ENCODE measurements at places on chromosomes 16 and 17.

DNA sequence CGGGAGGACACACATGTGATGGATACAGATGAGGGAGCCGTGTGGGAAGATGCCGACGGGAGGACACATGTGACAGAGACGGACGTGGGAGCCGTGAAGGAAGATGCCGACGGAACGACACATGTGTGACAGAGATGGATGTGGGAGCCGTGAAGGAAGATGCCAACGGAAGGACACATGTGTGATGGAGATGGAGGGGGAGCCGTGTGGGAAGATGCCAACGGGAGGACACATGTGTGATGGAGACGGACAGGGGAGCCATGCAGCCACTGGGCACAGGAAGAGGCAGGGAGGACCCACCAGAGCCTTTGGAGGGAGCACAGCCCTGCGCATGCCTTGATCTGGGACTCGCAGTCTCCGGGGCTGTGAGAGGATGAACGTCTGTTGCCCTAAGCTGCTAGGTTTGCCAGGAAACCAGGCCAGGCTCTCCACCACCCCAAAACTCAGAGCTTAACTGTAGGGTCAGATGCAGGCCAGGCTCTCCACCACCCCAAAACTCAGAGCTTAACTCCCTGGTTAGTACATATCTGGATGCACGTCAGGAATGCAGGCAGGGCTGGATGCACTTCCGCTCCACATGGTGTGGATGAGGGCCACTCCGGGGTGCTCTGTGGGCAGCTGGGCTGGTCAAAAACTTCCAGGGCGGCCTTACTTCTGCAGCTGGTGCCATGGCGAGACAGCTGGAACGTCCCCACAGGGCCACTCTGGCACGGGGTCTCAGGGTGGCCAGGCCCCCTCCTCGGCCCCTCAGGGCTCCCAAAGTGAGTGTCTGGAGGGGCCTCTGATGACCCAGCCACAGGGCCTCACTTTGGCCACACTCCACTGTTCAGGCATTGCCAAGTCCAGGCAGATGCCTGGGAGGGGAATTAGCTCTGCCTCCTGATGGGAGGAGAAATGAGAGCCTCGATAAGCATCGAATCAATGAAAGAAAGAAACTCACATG lies 47.7 kb upstream of the ZNF469 start:
- DNase-seq = no peak

DNA sequence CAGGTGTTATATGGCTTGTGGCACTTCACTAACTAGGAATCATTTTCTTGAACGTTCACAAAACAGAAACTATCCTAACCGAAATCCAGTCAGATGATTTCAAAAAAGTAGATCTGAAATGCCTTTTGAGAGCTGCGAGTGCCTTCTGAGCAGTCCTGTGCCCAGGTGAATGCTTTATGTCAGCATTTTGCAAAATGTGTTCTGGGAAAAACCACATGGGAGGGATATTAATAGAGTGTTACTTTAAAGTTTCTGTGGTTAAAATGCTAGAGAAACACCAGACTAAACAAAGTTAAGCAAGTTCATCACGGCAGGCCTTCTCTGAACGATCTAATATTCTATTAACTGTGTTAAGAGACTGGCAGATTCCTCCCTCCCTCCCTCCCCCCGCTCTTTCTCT lies 15.8 kb upstream of the RGS9 start:
- no peak for DNase-seq

DNA sequence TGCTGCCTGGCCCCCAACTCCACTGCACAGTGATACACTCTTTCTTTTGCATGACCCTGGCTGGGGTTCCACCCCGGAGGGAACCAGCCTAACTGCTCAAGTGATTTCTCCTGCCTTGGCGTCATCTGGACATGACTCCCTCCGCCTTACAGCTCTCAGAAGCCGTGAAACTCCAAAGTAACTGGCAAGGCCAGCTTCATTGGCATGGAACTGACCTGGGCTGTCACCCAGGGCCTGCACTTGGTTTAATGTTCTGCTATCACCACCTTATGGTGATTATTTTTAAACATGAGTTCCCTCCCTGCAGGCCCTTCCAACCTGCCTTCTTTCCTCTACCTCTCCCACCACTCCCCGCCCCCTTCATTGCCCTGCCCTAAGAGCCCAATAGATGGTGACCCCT lies 139.7 kb upstream of the CDH5 start:
- DNase-seq = no peak

- DNase-seq = no peak
These were observed 110.2 kb upstream of the ELAC2 start for GRCh38 chr17:13127921-13128602.

DNA sequence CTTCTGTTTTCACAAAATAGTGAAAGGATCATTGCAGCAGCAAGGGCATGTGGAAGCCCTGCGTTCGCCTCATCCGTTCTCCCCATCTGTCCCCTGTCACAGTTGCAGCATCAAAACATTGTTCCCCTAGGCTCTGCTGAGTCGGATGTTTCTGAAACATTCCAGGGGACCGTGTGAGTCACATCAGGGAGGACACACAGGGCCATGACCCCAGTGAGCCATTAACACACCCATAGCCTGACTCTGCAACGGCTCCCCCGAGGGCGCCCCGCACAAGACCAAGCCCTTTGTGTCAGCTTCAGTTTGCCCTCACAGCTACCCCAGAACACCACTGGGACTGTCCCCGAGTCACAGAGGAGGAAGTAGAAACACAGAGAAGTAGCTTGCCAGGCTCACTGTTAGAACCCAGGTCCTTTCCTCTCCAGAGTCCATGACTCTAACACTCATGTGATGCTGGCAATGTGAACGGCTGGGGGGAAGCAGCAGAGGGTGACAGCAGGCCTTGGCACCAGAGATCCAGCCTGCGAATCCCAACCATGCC lies 63.3 kb upstream of the HSBP1 start:
- no peak for DNase-seq

- DNase-seq = no peak
These were observed 27.7 kb downstream of the NECAB2 start for GRCh38 chr16:83995754-83996153.

GRCh38 chr16:2086106-2086742 lies 38.4 kb downstream of the TSC2 start:
- no peak for DNase-seq

- no peak for DNase-seq
These were observed 460.6 kb downstream of the CDH8 start for GRCh38 chr16:61575617-61576016.

DNA sequence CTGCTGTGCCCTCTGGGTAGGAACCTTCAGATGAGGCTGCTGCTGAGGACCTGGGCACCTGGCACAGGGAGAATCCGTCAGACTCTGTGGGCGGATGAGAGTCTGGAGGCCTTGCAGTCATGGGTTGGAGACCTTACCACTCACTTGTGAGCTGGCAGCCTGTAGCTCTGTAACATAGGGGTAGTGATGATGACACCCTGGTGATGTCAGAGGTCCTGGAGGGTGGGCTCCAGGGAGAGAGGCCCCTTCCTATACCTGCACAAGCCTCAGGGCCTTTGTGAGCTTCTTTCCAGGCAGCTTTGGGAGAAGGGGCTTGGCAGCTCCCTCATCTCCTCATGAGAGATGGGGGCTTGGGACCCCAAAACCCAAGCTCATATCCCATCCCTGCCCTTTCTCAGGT lies 1.6 kb downstream of the MIEF2 start:
- DNase-seq = no peak

DNA sequence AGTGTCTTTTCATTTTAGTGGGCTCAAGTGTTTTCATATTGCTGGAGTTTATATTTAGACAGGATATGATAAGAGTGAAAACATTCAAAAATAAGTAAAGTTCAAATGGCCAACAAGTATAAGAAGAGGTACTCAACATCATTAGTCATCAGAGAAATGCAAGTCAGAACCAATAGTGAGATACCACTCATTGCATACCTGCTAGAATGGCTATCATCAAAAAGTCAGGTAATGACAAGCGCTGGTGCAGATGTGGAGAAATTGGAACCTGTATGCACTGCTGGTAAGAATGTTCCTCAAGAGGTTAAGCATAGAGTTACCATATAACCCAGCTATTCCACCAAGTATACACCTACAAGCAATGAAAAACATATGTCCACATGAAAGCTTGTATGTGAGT lies 87.8 kb downstream of the WNT3 start:
- DNase-seq = no peak

DNA sequence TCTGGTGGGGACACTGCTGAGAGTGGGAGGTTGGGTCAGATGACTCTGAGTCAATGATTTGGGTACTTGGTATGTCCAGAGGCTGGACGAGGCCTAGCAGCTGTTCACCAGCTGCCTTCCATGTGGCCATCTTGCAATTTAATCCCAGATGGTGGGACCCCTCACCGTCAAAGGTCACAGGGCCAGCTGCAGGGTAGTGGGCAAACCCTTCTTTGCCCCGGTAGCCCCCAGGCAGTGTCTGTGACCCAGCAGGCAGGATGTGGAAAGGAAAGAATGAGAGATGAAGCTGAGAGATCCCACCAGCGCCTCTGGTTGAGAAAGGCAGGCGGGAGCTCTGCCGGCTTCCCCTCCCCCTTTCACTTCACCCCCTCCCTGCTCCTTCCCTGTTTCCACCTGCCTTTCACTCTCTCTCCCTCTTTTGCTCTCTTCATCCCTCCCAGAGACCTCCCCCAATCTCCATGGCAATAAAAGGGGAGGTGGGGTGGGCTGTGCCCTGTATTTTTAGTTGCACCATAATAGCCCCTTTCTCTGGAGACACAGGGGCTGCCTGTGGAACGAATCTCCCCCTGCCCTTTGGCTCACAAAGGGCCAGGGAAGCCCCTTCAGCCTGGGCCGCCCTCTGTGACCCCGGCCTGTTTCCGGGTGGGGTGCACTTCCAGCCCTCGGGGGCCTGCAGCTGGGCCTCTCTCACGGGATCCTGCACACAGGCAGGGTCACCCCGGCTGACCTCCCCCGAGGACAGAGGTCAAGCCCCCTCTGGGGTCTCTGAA lies 20.2 kb downstream of the CDK5RAP3 start:
- DNase-seq = no peak

GRCh38 chr17:57948555-57949420 lies 6.4 kb downstream of the CUEDC1 start:
- DNase-seq = no peak

GRCh38 chr17:83052241-83052564 lies 27.2 kb upstream of the METRNL start:
- no peak for DNase-seq

GRCh38 chr16:47036201-47036600 lies 62.7 kb upstream of the DNAJA2 start:
- DNase-seq = no peak

DNA sequence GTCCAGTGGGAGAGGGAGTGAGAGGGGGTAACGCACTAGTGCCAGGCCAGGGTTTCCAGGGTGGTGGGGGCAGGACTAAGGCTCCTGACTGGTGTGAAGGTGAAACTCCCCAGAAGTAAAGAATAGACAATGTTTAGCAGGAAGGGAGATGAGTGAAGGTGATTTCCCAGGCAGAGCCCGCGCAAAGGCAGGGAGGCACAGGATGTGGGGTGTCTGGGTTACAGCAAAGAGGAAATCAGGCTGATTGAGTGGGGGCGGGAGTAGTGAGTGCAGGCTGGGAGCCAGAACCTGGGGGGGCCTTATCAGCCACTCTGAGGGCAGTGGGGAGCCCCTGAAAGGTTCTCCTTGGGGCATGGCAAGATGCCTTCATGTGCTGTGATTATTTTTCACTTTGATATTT lies 167.5 kb downstream of the UTP18 start:
- peak; percentile 69 for DNase-seq

DNA sequence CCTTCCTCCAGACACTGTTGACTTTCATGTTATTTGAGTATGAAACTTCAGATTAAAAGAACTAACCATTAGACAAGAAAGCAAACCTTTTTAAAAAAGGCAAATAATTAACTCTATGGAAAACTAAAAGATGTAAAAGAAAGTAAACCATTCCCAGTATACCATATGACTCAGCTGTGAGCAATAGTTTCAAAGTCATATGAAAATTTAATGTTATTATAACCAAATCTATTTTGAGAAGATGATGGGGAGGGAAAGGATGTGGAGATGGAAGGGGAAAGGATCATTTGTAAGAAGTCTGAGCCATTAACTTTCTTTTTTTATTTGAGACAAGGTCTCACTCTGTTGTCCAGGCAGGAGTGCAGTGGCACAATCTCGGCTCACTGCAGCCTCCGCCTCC lies 131.8 kb downstream of the IRX5 start:
- no peak for DNase-seq

- no peak for DNase-seq
These were observed 238.0 kb upstream of the CIBAR2 start for GRCh38 chr16:85350146-85350728.

- no peak for DNase-seq
These were observed 63.4 kb upstream of the GSG1L start for GRCh38 chr16:28126684-28127620.

GRCh38 chr16:873889-874288 lies 73.4 kb upstream of the GNG13 start:
- no peak for DNase-seq

GRCh38 chr16:77306075-77306474 lies 106.9 kb downstream of the SYCE1L start:
- DNase-seq = no peak

DNA sequence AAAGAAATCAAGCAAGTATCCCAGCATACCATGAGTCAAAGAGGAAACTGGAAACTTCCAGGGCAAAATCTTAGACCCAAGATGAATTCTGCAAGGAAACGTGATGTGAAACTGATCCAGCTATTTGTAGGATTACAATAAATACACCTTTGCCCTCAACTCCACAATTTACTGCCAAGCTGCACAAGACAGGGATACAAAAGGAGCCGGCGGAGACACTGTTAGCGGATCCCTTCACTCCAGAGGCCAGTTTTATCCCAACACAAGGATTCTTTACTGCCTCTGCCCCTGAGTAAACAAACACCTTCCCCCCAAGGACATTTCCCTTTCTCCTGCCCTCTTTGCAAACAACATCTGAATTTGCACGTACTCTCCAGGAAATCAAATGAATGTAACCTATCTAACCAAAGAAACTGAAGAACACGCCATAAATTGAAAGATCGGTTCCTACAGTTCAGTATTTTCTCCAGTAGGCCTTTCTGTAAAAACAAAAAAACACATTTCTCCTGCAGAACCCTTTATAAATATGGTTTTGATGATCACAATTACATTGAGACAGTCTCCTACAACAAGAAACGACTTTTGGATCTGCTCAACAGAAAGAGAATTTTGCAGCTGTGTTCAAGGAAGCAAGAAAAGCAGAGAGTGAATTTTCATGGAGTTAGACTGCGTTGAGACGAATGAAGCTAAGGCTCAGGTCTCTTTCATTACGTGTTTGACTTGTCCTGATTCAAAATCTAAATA lies 1.4 kb upstream of the CBX2 start:
- no peak for DNase-seq

Data from activated CD4-positive, alpha-beta T cell treated with anti-CD3 and anti-CD28 coated beads, Interleukin-2, amount 50 U/mL, for 4 hours (primary cell).